ENCODE measurements at places on chromosomes 12 and 14.
A peak's percentile ranks its signal among the peaks of the same experiment; 100 is the strongest.

- no peak for DNase-seq
Measured at GRCh38 chr12:26799741-26800140, 33.3 kb downstream of the ITPR2 start.

DNA sequence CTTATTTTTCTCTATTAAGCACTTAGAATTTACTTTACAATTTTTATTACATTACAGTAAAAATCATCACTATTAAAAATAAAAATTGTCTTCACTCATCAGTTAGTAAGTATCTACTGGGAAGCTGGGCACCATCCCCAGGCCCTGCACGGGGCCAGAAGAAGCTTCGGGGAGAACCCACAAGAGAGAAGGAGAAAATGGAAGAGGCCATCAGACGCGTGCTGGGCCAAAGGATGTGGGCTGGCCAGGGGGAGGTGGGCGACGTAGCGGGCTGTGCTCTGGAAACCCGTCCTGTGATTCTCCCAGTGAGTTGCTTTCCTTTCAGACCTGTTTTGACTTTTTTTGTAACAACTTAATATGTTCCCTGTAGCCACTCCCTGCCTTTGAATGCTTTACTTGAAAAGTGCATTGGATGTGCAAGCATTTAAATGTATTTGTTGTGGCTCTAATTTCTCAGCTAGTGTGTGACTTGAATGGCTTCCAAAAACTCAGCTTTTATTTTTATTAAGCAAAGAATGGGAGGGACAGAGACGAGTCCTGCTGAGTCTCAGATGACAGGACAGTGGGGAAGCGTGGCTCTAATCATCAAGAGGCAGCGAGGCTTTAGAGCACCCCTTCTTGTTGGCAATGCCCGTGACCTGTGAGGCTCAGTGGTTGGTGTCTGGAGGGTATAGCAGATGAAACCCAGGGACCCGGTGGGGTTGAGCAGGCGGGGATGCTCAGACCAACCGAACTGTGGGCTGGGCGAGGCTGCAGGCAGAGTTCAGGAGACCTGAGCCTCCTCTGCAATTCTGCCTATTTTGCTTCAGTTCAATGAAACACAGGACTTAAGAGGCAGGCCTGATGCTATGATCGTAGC is 38.8 kb downstream of the SYNE3 start:
- DNase-seq = no peak

DNA sequence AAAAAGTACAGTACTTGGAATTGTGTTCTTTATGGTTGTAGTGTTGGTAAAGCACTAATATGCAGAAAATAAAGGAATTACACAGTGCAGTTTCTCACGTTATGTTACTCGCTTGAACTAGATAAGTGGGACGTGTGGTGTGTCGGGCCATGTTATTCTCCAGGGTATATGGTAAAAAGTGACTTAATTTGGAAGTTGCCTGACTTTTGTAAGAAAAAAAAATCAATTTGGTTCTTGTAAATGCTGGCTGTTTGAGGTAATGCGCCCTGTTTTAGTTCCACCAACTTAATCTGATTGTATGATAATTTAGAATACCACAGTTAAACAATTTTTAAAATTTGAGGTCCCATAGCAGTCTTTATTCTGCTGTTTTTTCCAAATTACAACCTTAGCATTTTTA is 4.1 kb downstream of the ARF6 start:
- no peak for DNase-seq

DNA sequence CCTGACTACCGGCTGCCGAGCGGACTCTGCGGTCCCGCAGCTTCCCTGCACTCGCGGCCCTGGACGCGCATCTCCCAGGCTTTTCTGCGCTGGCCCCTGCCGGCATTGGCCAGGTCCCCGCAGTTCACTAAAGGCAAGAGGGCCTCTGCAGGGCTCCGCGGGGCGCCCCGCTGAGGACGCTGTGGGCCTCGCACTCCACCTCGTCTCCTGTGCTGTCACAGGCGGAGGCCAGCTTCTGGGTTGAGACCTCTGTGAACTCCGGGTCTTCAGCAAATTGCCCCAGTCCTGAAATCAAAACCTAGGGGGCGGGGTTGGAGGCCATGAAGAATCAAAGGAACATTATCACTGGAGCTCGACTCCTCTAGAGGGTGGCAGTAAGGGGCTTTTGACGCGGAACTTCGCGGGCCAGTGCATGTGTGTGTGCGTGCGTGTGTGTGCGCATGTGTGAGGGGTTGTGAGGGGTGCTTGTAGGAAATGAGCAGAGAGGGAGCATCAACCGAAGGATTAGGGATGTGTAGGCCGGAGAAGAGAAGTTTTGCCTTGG is 68.5 kb upstream of the CAPRIN2 start:
- peak; percentile 35 for DNase-seq

DNA sequence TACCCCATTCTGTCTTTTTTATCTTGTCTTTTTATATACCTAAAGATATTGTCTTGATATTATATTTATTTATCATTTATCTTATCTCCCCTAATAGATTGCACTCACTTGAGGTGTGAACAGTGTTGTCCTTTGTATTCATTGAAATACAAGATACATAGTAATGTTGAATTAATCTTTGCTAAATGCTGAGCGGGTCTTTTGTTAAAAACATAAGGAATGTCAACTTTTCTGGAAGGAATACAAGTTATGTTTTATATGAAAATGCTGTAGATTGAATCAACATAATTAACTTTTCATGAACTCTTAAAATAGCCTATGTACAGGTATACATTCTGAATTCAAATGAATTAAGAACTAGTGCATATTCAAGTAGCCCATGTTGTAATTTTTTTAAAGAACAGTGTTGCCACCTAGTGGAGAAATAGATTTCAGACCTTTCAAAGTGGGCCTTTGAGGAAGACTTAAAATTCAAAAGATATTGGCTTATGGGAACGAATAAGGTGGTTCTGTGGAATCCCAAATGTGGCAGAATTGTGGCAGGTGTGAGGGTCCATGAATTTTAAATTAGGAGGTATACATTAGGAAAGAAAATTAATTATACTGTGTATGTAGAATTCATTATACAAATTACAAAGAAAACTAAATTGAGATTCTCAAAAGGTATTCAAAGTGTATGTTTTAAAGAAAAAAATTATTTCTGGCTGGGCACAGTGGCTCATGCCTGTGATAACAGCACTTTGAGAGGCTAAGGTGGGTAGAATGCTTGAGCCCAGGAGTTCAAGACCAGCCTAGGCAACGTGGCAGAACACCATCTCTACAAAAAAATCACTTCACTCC is 19.1 kb downstream of the BBOF1 start:
- peak; percentile 40 for DNase-seq

DNA sequence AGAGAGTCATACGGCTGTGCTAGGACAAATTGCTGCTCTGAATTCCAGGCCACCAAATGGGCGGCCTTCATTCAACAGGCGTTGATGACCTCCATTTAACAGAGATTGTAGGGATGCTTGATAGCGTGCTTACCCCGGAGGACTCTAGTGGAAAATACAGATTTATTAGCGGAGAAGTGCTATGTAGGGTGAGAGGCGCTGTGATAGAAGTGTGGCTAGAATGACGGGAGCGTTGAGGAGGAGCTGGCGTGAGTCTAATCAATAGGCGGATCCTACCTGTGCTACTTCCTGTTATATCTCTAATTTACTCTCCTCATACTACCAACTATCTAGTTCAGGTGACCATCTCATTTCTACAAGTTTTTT is 668 bp downstream of the MRPS35 start:
- DNase-seq = peak; percentile 21

- DNase-seq = no peak
Measured at GRCh38 chr12:14399871-14400270, 34.4 kb downstream of the ATF7IP start.

DNA sequence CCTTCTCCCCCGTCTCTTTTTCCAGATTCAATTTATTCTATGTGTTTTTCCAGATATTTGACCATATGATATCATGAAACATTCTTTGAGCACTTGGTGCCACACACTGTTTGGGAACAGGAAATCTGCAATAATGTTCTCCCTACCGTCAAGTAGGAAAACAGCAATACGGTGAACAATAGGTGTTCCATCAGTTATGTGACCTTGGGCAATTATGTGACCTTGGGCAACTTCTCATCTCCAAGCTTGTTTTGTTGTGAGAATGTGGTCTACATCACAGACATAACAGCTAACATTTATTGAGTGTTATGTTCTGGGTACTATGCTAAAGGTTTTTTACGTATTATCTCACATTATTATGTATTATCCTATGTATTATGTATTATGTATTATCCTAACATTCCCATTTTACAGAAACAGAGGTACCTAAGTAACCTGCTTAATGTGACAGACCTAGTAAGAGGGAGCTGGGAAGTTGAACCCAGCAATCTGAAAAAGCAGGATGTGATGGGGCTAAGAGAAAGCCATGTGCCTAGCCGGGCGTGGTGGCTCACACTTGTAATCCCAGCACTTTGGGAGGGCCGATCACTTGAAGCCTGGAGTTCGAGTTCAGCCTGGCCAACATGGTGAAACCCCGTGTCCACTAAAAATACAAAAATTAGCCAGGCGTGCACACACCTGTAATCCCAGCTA is 1.2 kb upstream of the NEK9 start:
- DNase-seq = no peak

GRCh38 chr12:121358073-121358472 is 5.9 kb upstream of the ANAPC5 start:
- DNase-seq = no peak

DNA sequence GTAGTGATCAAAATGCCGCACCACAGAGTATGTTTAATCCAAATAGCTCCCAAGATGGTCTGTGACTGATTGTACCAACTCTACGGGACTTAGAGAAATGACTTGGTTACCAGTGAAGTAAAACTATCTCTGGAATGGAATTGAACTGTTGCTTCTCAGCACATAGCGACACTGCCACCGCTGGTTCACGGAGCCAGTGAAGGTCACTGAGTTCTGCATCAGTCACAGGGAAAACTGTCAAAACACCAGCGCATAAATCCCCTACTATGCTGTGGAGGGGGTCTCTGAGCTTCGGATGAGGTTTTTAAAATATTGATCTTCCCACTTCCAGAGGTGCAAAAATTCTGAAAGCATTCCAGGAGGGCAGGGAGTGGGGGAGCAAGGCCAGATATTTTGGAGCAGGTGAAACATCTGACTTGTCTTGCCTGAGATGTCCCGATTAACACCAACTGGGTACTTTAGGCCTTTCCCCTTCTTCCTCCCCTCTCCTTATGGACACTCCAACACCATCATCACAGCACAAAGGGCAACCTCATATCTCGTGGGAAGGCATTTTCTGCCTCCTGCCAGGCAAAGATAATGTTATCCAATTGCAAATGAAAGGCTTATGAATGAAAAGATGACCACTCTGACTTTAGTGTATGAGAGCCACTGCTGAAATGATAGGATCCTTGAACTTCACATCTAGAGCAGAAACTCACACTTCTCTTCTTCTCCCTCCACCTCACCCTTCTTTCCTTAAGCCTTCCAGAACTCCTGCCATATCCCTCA is 2.0 kb upstream of the PLXNC1 start:
- DNase-seq = no peak
